SK-N-DZ (cell line): ENCODE measurements at places on chromosomes 2 and 18.

DNA sequence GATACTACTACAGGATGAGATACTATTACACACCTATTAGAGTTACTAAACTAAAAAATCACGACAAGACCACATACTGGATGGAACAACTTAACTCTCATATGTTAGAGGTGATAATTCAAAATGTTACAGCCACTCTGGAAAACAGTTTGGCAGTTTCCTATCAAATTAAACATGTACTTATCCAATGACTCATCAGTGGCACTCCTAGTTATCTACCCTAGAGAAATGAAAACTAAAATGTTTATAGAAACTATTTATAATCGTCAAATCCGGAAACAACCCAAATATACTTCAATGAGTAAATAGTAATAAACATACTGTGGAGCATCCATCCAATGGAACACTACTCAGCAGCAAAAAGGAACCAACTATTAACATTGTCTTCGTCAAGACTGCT, 137.0 kb upstream of the RBBP8 start:
- no peak for DNase-seq

DNA sequence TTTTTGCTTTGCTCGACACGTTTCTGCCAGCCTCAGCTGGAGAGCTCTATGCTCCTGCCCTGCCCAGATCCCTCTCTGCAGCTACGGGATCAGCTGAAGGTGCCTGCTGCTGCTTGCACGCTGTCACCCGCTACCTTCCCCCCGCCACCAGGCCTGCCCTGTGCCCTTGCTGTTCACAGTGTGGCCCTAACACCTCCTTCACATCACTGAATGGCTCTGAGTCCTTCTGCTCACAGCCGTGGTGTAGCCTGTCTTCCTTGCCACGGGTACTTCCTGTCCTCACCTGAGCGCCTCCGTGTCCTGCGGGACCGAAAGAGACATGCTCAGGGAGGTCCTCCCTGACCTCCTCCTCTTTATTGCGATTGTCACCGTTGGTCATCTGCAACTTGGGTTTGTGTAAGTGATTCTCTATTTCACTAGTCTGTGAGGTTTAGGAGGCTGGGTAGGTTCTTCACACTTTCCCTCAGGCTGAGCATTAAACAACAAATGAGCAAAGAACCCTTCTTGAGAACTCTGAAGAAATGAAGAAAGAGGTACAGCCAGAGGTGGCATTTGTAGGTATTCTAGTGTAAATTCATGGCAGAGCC, 127.5 kb downstream of the NCK2 start:
- DNase-seq, result no peak

- no peak for DNase-seq
Measured at GRCh38 chr2:27335311-27335710, 12.4 kb upstream of the MPV17 start.

GRCh38 chr2:59456285-59456684, 1097.2 kb downstream of the BCL11A start:
- DNase-seq, result no peak

DNA sequence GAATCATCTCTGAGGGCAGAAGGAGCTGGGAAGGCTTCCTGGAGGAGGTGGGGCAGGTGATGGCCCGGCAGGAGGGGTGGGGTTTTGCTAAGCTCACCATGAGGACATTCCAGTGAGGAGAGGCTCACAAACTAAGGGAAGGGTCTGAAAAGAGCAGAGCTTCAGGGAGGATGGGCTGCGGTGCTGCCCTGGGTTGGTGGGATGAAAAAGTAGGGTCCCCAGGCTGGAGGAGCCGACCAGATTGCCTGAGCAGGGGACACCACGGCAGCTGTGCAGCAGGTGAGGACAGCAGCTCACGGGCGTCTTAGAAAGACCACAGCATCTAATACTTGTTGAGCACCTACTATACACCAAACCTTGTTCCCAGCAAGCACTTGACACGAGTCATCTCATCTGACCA, 82.2 kb downstream of the DYSF start:
- no peak for DNase-seq

GRCh38 chr2:189527812-189528592, 52.6 kb downstream of the SLC40A1 start:
- DNase-seq, result no peak

DNA sequence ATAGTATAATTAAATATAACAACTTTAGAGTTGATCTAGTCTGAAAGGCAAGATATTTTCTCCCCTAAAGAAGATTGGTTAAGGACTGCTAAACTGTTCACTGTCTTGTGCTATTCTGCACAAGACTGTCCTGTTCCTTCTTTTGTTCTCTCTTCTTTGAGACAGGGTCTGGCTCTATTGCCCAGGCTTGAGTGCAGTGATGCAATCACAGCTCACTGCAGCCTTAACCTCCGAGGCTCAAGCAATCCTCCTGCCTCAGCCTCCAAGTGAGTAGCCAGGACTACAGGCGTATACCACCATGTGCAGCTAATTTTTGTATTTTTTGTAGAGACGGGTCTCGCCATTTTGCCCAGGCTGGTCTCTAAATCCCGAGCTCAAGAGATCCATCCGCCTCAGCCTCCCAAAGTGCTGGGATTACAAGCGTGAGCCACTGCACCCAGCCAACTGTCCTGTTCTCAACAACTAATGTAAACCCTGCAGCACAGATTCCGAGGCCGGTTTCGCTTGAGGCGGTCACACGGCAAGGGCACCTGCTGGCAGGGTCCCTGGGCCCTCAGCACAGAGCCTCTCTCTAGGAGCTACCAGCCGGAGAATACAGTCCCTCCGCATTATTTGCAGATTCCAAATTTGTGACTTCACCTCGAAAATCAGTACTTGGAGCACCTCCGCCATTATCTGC, 16.4 kb downstream of the PXDN start:
- no peak for DNase-seq

- DNase-seq, result no peak
Measured at GRCh38 chr2:101133492-101134100, 17.6 kb downstream of the TBC1D8 start.

GRCh38 chr2:89833780-89834117, 1142.3 kb downstream of the RPIA start:
- DNase-seq, result peak; percentile 50

DNA sequence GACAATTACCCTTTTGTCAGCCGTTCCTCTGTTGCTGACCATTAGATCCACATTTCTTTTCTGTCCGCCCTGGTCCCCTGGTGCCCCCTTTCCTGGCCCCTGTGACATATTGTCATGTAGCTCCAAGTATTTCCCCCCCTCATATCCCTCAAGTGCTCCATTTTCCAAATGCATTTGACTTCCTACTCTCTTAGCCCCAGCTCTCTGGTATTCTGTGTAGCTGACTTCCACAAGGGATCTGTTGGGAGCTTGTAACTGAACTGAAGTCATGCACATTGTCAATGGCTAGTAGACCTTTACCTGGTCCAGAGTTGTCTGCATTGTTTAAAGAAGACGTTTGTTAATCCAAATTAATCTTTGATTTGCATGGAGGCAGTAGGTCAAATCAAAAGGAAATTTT, 34.8 kb downstream of the LIPG start:
- DNase-seq, result no peak

- DNase-seq, result no peak
Measured at GRCh38 chr2:109637749-109638570, 23.8 kb downstream of the SOWAHC start.

GRCh38 chr2:239630618-239631286, 229.9 kb upstream of the HDAC4 start:
- DNase-seq, result no peak

- no peak for DNase-seq
Measured at GRCh38 chr2:71788186-71788525, 334.8 kb downstream of the DYSF start.

GRCh38 chr18:3051718-3052410, 38.9 kb upstream of the LPIN2 start:
- DNase-seq, result no peak

DNA sequence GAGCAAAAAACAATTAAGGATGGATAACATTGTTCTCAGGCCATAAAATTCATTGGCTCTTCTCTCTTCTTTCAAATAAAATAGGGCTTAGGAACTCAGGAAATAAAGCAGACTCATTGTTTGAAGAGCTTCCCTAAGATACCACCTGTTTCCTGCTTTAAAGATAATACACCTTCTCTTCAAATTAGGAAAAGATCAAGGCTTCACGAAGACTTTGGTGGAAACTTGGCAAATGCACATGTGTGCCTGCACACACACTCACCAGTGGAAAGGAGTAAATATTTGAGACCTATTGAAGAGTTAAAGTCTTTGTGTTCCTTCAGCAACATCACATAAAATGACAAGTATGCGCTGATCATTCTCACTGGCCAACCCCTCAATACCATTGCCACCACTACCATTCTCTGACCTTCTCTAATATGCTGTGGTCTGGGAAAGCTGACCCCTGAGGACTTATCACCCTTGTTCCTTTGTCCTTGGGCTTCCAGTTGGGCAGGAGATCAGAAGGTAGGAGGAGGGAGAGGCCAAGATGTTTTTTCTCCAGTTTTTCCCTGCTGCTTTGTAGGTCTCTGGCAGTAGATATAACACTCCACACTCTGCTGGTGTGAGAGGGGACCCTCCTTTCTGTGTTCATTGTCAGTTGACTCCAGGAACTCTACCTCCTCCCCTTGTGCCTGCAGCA, 53.5 kb upstream of the SPOPL start:
- DNase-seq, result no peak

- DNase-seq, result no peak
Measured at GRCh38 chr2:47388888-47389287, 14.1 kb upstream of the MSH2 start.

- no peak for DNase-seq
Measured at GRCh38 chr18:59377613-59378337, 18.7 kb upstream of the LMAN1 start.

DNA sequence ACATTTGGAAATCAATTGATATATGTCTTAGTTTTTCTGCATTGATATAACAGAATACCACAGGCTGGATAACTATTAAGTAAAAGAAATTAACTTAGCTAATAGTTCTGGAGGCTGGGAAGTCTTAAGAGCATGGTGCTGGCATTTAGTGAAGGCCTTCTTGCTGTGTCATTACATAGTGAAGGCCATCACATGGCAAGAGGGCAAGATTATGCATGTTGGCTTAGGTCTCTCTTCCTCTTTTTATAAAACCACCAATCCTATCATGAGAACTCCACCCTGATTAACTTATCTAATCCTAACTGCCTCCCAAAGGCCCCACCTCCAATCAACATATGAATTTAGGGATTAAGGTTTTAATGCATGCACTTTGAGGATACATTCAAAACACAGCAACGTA, 225.5 kb upstream of the VRK2 start:
- no peak for DNase-seq

- no peak for DNase-seq
Measured at GRCh38 chr2:104866122-104866864, 12.4 kb downstream of the POU3F3 start.

- peak; percentile 66 for DNase-seq
Measured at GRCh38 chr18:12420821-12421421, 13.2 kb downstream of the PRELID3A start.

DNA sequence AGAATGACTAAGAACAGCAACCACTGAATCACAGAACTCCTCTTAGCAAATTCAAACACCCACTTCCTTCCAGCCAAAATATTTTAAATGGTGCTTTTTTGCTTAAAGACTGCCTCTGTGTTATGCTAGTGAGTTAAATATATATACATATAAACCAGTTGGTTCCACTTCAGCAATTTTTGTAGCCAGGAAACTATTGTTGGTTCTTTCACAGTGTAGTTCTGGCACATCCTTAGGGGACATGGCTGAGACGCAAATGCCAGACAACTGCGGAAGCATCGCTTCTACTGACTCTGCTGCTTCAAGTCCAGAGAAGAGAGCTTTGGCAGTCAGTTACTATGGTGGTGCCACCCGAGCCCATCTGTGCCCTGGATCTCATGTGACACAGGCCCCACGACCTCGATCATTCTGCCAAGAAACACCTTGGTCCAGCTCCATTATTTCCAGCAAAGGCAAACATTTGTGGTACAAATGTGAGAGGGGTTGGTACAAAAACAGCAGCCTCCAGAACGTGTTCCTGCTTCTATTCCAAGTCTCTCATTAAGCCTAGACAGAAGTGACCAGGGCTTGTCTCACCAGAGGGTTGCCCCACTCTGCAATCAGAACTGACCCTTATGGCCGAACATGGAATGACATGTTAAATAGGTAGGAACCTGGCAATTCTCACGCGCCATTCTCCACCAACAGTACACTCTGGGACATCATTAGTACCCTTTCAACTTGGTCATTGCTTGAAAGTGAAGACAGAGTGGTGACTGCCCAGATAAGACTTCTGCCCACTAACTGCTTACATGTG, 117.8 kb upstream of the NRP2 start:
- DNase-seq, result peak; percentile 32

DNA sequence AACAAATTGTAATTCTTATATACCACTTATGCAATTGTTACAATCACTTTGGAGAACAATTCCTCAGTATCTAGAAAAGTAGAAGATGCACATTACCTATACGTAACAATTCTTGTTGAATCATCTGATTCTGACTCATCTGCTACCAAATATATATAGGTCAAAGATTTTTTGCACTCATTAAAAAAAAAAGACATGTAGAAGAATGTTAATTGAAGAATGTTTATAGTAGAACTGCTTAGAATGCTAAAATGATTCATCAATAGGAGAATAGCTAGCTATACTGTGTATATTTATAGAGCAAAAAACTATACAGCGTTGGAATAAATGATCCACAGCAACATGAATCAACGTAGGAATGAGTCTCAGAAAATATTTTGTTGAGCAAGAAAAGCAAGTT, 29.5 kb upstream of the STAT1 start:
- DNase-seq, result no peak

GRCh38 chr2:126910637-126911036, 11.9 kb downstream of the TEX51 start:
- no peak for DNase-seq

GRCh38 chr18:71370671-71371445, 1082.0 kb downstream of the SOCS6 start:
- DNase-seq, result no peak

GRCh38 chr2:151159109-151159662, 102.5 kb downstream of the RBM43 start:
- DNase-seq, result no peak

DNA sequence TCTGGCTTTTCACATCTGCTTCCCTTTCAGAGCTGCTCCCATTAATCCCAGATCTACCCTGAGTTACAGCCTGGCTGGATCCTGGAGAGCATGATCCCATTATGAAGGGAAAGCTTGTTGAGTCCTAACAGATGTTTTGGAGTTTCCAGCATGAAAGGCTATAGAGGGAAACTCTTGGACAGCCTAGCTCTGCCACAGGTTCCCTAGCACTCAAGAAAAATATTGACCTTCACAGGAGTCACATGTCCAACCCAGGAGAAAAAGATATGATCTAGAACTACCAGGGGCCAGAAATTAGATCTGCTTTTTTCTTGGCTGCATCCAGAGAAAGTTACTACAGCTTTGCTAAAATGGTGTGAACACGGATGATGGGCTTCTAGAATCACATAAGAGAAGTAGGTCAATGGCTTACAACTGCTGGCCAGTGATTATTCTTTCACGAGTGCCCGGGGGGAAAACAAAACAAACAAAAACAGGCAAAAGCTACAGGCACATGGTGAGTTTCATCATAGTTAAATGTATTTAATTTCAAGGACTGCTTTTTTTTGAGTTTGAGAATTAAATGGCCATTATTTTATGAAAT, 15.9 kb downstream of the CCDC93 start:
- DNase-seq, result no peak

DNA sequence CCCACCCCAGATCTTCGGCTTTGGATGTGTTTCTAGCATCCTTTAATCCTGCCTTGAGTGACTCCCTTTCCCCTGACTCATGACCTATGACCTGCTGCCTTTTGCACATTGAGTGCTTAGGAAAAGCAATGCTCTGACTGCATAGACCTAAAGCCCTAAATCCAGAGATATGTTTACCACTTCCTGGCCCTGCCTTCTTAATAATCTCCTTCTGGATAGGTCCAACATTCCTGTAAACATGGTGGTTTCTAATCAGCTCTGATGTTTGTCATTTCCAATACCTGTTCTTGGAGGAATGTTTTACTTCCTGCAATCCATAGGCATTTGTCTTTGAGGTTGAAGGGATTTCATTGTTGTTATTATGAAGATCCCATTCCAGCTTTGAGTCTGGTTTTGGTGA, 2.3 kb downstream of the SLC3A1 start:
- DNase-seq, result no peak
